M059J (cell line): ENCODE measurements at places on chromosomes 5 and 9.

- peak; percentile 55 for DNase-seq
These were observed 2.4 kb downstream of the POLR3G start for GRCh38 chr5:90477073-90477472.

GRCh38 chr5:119079318-119079921 lies 8.5 kb downstream of the DMXL1 start:
- peak; percentile 66 for DNase-seq

DNA sequence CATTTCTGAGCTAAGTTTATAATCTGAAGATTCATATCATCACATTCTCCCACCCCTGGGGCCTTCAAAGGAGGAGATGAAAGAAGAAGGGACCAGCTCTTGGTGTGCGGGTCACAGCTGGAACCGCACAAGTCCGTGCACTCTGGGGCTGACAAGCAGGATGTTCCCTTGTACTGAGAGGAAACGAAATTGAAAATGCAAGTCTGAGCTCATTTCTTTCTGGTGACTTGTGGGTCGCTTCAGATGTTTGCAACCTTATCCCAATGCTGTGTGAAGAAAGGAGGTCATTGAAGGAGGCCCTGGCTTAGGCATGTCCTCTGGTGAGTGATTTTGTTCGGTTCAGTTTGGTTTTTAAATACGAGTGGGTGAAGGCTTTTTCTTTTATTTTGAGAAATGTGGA lies 59.6 kb downstream of the C9orf152 start:
- DNase-seq: no peak

GRCh38 chr9:69076550-69076949 lies 41.0 kb downstream of the FXN start:
- DNase-seq: no peak

DNA sequence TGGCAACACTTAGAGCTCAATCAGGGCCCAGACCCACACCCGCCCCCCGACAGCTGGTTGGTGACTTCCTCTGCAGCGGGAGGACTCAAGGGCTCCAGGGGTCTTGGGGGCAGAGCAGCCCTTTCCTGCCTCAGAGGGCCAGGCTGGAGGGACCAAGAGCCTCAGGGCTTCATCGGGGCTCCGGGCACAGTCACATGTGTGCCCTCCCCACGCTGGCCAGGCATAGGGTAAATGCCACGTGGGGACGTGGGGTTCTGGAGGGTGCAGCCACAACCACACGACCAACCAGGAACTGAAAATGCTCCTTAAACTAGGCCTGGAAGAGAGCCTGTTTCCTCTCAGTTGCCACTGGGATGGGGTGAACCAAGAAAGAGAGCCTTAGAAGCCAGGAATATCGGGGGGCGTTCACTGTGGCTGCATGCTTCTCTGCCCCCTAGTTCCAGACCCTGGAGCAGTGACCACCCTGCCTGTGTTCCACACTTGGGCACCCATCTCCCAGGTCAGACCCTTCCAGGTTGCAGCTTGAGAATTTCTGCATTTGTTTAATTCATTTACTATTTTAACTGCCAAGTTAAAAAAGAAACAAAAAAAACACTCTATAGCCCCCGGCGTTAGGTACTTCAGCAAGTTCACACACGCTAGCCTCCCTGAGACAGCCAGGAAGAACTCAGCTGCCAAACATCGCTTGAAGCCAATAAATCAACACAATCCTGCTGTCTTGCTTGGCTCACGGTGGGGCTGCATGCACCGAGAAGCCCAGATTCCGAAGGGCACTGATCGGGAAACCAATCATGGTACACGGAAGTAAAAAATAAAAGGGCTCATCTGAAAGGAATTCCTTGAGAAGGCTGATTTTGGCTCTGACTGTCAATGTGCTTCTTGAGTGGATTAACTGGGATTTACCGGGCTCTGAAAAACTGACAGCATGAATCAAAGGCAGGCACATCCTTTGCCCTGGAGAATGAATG lies 56.1 kb upstream of the PHYKPL start:
- peak; percentile 29 for DNase-seq

DNA sequence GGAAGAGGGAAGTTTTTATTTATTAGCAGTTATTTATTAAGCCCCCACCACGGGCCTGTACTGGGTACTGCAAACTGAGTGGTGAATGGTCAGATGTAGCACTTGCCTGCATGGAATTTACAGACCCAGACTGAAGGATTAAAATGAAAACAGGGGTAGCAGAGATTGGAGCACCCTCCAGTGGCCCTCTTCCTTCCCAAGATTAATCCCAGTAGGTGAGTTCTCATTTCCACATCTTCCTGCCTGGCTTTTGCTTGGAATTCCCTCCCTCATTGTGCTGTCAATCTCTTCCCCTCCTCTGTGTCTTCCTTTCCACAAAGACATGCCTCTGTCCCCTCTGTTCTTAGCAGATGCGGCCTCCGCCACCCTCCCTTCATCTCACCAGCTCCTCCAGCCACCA lies 39.2 kb downstream of the MVB12B start:
- DNase-seq: no peak

- peak; percentile 36 for DNase-seq
These were observed 203.7 kb downstream of the SH3GL2 start for GRCh38 chr9:17782430-17783149.

DNA sequence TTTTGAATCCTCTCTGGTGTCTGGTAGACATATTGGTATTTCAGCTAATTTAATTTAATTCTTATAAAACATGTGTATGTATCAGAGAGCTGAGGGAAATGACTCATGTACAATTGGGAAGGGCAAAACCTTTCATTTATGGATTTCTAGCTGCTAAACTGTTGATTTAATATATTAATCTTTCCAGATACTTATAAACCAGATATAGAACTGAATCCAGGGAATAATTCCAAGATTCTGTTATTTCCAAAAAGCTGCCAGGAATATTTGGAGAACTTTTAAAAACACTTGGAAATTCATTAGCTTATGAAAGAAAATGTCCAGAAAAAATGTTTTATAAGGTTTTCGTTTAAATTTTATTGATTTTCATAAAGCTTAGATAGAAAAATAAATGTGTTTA lies 295.5 kb downstream of the YTHDC2 start:
- DNase-seq: no peak

DNA sequence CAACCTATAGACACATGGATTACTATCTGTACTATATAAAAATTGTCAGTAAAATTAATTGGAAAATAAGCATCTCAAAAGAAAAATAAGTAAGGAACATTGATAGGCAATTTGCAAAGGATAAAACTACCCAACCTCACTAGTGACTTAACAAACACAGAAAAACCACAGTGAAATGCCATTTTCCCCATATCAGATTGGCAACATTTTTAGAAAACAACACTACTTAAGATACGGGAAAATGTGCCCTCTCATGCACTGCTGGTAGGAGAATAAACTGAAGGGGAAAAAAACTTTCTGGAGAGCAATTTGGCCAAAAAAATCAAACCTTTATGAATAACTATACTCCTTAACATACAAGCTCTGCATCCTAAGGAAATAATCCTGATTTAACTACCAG lies 254.0 kb downstream of the DEPDC1B start:
- peak; percentile 42 for DNase-seq

- no peak for DNase-seq
These were observed 26.2 kb upstream of the CTNNAL1 start for GRCh38 chr9:109039539-109039938.

DNA sequence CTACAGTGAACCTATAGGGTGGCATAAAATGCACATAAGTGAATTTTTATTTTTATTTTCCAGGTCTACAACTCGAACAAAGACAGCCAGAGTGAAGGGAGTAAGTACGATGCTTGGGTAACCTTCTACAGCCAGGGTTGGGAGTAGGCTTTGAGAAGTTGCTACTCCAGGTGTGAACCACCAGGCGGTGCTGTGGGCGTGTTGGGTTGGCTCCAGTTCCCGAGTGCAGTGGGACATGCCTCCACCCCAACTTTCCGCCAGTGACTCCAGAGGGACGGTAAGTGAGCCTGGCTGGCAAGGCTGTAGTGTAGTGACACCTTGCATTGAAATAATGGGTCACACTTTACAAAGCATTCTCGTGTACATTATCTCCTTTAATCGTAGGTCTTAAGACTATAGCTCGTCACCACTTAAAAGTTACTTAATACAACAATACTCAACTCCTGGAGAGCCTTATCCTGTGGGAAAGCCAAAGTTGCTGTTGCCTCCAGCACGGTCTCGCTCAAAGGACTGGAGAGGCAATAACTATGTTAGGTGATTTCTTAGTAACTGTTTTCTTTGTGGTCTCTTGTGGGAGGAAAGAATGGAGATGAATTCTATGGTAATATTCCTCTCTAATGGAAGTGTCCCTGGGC lies 244.0 kb downstream of the ARHGAP26 start:
- DNase-seq: no peak

DNA sequence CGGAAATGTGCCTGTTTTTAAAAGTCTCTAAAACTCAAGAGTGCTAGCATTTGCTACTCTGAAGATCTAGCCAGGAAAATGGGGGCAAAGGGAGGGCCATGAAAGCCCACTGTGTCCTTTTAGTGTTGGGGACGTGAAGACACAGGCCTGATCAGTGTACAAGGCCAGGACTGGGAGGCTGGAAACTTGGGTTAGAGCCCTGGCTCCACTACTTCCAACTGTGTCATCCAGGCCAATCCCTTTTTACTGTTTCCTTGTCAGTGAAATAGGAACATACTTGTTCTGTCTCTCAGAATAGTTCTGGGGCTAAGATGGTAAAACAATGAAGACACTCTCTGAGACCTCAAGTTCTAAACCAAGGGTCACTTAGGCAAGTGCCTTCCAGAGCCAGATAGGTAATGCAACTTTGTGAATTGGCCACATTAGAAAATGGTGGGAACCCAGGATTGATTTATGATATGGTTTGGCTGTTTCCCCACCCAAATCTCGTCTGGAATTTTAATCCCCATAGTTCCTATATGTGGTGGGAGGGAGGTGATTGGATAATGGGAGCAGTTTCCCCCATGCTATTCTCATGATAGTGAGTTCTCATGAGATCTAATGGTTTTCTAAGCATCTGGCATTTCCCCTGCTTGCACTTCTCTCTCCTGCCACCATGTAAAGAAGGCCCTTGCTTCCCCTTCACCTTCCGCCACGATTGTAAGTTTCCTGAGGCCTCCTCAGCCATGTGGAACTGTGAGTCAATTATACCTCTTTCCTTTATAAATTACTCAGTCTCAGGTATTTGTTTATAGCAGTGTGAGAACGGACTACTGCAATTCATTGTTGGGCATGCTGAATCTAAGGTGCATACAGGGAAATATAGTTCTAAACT lies 30.4 kb upstream of the B4GALT1 start:
- no peak for DNase-seq

DNA sequence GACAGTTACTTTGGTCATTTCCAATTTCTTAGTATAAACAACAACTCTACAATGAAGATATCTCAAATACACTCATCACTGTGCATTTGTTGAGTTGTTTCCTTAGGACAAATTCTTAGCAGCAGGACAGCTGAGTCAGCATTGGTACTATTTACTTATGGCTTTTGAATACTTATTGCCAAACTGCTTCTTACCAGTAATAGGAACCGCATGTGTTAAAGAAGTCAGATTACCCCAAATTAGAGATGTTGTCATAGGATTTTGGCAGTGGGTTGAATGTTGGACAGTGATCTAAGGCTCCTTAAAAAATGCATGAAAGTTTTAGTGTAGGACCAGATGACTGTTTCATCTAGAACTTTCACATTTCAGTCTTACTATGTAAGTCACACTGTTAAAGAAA lies 280.1 kb upstream of the DMRT1 start:
- DNase-seq: peak; percentile 43

DNA sequence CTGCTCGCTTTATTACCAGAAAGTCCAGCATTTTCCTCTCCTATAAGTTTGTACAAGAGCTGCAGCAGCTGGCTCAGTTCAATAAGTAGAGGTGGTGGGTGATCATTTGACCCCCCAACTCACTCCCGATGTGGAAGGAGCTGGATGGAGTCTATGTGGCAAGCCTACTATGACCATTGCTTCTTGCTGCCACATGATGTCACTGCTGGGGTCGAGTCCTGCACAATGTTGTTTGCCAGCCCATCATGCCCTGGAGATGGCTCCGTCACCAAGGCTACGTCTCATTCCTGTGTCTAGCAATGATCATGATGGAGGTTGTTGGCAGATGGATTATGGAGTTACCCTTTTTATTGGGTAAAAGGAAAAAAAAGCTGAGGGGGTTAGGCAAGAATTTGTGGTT lies 266.3 kb downstream of the PSAT1 start:
- DNase-seq: no peak

- no peak for DNase-seq
These were observed 71.1 kb upstream of the SLC44A1 start for GRCh38 chr9:105173306-105173705.

GRCh38 chr9:107481035-107481434 lies 8.5 kb downstream of the KLF4 start:
- peak; percentile 16 for DNase-seq

GRCh38 chr5:109411627-109412026 lies 1.9 kb upstream of the PJA2 start:
- DNase-seq: peak; percentile 89

GRCh38 chr5:179438011-179438441 lies 92.8 kb upstream of the ADAMTS2 start:
- DNase-seq: no peak
